HEK293T (cell line): ENCODE measurements at places on chromosomes 16 and 17.

DNA sequence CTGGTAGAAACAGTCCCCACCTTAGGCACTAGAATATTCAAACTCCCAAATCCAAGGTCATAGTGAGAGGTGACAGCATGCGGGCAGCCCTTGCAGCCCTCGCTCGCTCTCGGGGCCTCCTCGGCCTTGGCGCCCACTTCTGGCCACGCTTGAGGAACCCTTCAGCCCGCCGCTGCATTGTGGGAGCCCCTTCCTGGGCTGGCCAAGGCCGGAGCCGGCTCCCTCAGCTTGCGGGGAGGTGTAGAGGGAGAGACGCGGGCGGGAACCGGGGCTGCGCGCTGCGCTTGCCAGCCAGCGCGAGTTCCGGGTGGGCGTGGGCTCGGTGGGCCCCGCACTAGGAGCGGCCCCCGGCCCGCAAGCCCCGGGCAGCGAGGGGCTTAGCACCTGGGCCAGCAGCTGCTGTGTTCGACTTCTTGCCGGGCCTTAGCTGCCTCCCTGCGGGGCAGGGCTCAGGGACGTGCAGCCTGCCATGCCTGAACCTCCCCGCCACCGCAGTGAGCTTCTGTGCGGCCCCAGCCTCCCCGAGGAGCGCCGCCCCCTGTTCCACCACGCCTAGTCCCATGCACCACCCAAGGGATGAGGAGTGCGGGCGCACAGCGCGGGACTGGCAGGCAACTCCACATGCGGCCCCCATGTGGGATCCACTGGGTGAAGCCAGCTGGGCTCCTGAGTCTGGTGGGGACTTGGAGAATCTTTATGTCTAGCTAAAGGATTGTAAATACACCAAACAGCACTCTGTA lies 45.0 kb downstream of the KPNA2 start:
- no peak for DNase-seq

GRCh38 chr17:74419928-74420411 lies 11.9 kb upstream of the GPRC5C start:
- DNase-seq = no peak

DNA sequence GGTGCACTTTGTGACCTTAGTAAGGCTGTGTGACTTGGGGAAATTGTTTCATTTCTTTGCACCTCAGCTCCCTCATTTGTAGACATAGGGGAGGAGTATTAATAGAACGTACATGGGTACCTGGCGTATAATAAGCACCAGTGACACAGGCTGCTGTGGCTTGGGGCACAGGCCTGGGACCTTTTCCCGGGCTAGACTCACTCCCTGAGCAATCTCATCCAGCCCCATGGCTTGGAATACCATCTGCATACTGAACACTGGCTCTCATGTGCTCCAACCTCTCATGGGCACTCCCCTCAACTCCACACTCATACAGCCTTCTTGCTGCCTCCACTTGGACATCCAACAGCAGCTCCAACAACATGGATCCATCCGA lies 41.0 kb upstream of the MRPS23 start:
- no peak for DNase-seq

DNA sequence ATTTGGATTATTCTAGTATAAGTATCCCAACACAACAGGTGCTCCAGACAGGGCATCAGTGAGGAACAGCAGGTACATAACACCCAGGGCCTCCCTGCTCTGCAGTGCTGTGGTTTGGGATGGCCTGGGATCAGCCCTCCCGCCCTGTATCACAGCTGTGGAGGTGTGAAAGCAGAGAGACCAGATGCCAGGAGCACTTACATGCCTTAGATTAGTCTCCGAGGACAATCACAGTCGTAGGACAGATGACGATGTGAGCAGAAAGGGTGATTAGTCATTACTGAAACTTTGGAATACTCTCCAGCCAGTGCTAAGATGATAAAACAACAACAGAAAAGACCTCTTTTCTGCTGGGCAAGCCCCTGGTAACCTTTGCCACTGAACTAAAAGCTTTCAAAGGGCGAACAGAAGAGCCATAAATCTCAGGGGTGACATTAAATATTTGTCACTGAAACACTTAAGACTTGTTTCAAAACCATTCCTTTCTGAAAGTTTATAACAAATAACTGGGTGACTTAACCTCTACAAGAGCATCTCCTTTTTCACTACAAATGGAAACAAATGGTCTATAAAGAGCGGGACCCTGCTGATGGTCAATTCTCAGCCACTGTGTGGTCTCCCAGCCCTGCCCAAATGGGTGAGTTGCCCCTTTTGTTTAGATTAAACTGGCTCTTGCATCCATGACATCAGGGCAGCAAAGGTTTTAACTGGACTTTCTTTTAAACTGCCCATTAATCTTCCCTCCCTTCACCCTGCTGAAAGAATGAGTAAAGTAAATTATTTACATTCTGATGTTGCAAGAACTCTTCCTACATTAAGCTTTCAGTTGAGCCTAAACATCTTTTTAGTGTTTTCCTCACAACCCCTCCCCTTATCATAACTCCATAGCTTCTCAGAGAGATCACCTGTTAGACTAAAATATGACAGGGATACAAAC lies 183.1 kb upstream of the COX10 start:
- DNase-seq = no peak

GRCh38 chr17:82888583-82889495 lies 49.0 kb upstream of the ZNF750 start:
- DNase-seq = no peak

DNA sequence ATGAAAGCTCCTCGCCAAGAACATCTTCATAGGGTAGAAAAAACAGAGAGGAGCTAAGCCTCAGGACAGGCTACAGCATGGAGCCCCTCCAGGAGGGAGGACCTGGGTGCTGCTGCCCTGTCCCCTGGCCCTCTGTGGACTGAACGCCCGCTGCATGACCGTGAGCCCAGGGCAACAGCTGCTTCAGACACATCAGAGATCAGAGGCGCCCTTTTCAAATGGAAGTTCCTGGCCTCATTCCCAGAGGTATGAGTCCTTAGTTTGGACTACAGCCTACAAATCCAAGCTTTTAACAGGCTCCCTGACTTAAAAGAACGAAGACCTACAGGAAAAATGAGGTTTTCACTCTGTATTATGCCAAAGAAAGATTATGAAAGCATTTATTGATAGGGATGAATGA lies 48.5 kb downstream of the ZNF18 start:
- DNase-seq = no peak

- peak; percentile 8 for DNase-seq
Observed at GRCh38 chr17:34852614-34853013, 108.6 kb downstream of the CCT6B start.

GRCh38 chr17:78873519-78874340 lies 29.3 kb downstream of the CEP295NL start:
- no peak for DNase-seq

GRCh38 chr17:58643147-58643546 lies 48.7 kb downstream of the TEX14 start:
- no peak for DNase-seq

DNA sequence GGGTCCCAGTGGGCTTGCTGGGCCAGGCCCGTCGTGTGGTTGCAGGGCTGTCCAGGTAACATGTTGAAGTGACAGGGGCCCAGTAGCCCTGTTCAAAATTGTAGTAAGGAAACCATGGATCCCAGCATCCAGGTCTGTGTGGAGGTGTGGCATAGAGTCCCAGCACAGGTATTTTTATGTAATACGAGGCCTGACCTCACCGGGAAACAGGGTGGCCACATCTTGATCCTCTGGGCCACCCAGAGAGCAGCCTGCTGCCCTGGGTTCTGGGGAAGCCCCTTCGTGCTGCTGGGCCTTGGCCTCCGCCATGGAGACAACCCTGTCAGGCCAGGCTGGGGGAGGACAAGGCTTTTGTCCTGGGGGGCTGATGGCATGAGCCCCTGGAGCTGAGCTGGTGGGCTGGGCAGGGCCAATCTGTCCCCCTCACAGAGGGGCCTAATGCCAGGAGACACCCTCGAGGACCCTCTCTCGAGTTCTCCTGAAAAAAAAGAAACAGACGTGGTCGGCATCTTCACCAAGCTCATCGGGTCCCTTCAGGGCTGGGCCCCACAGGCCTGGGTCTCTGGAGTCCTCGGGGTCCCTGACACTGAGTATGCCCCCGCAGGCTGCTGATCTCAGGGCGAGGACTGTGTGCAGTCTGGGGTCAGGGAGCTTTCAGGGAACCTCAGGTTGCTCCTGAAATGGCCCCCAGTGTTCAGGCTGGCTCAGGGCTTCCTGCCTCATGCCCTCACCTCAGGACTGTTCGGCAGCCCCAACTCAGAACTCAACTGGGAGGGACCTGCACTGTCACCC lies 47.8 kb downstream of the TNFRSF13B start:
- no peak for DNase-seq

DNA sequence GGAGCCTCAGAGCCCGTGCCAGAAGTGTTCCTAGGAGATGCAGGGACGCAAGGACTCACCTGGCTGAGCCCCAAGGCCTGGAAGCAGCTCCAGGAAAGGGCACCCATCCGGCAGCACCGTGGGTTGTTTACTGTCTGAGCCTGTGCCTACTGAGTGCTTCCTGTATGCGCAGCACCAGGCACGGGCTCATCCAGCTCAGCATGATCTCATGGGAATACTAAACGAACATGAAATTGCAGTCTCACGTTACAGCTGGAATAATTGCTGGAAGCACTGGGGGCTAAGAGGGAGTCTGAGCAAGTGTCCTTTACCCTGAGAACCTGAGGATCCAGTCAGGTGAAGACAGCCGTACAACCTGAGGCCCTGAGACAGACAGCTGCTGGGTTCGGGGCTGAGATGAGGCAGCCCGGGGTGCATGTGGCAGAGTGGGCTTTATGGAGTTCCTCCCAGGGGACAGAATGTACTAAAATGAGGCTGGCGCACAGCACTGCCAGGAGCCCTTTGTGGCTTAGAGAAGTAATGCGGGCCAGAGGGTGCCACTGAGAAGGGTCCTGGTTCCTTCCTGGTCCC lies 5.4 kb downstream of the CTRL start:
- DNase-seq = peak; percentile 62

- DNase-seq = no peak
Observed at GRCh38 chr16:30782486-30783279, 4.3 kb downstream of the ZNF629 start.

GRCh38 chr17:46876353-46876887 lies 25.0 kb downstream of the WNT9B start:
- DNase-seq = peak; percentile 47

- no peak for DNase-seq
Observed at GRCh38 chr16:53643474-53643873, 60.2 kb downstream of the RPGRIP1L start.

DNA sequence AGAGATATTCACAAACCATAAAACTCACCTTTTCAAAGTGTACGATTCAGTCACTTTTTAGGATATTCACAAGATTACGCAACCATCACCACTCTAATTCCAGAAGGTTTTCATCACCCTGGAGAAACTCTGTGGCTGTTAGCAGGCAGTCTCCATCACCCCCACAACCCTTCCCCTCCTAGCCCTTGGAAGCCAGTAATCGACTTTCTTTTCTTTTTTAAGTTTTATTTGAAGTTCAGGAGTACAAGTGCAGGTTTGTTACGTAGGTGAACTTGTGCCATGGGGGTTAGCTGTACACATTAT lies 363.5 kb downstream of the CPPED1 start:
- no peak for DNase-seq

- no peak for DNase-seq
Observed at GRCh38 chr16:85948138-85948509, 49.2 kb downstream of the IRF8 start.

DNA sequence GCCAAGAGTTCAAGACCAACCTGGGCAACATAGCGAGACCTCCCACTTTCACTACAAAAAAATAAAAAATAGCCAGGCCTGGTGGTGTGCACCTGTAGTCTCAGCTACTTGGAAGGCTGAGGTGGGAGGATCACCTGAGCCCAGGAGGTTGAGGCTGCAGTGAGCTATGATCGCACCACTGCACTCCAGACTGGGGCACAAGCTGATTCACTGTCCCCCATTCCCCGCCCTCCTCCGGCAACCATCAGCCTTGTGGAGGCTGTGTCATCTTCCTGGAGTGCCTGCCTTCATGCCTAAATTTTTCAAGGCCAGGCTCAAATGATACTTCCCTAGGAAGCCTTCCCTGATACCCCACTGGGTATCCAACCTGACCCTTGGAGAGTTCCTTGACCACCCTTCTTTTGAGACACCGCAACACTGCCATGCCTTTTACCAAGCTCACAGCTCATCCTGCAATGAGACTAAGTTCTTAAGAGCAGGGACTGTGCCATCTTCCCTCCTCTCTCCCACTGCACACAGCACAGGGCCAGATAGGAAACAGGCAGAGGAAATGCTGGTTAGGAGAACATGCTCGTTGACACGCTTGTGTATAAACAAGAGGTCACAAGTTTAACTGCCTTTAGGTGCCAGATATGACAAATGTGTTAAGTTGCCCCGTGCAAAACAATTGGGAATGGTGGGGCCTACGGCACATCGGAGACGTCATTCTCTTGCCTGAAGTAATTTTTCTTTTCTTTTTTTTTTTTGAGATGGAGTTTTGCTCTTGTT lies 3.9 kb upstream of the SRCAP start:
- no peak for DNase-seq

- no peak for DNase-seq
Observed at GRCh38 chr16:278863-279366, 1.5 kb upstream of the ARHGDIG start.

DNA sequence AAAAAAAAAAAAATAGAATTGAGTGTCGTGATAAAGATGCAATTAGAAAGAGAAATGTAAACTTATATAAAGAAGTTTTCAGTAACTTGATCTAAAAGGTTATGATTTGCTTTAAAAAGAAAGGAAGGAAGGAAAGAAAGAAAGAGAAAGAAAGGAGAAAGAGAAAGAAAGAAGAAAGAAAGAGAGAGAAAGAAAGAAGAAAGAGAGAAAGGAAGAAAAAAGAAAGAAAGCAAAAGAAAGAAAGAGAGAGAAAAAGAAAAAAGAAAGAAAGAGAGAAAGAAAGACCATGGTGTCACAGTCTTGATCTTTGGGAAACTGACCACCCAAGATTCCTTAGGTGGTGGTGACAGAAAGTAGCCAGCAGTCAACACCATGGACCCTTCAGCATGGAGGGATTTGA lies 4.3 kb upstream of the CCL3 start:
- no peak for DNase-seq

DNA sequence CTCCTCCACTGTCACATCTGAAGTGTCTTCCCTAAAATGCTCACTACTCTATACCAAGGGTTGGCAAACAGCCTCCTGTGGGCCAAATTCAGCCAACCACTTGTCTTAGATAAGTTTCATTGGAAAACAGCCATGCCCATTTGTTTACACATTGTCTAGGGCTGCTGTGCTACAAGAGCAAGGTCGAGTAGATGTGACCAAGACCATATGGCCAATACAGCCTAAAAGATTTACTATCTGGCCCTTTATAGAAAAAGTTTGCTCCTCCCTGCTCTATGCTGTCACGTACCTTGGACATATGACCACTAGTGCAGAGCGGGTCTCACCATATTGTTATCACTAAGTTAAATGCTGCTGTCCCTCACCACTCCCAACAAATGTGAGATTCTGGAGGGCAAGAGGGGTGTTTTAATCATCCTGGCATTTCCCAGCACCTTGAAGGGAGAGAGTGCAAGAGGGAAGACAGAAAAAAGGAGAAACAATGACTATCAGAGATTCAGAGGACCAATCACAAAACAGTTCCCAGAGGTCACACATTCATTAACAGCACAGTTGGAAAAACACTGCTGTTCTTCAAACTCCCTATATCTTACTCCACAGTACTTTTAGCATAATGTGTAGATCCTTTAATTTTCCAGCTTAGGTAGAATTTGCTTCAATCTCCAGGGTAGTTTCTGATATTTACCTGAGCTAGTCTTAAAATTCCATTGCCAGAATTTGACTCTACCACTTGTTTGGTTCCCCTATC lies 13.2 kb downstream of the LSM12 start:
- DNase-seq = no peak

GRCh38 chr17:54754560-54754959 lies 146.1 kb upstream of the TOM1L1 start:
- peak; percentile 60 for DNase-seq
